Fibroblast of the aortic adventitia (primary cell): ENCODE measurements at places on chromosomes 13 and 19.

DNA sequence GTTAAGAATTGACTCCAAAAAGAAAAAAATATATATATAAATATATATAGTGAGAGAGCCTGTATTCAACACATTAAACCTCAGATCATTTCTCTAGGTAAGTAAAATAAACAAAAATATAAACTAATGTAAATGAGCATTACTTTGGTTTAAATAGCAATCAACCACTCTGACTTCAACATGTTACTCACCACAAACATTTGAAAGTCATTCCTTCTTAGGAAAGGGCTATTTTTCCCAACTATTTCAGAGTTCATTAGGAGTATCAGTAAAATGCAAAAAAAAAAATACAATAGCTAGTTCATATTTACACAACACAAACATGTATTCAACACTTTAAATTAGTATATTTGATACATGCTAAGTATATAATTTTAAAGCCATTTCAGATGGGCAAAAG, 40.5 kb downstream of the KLF12 start:
- DNase-seq, result no peak

GRCh38 chr13:78227709-78228108, 309.1 kb upstream of the EDNRB start:
- DNase-seq, result no peak

DNA sequence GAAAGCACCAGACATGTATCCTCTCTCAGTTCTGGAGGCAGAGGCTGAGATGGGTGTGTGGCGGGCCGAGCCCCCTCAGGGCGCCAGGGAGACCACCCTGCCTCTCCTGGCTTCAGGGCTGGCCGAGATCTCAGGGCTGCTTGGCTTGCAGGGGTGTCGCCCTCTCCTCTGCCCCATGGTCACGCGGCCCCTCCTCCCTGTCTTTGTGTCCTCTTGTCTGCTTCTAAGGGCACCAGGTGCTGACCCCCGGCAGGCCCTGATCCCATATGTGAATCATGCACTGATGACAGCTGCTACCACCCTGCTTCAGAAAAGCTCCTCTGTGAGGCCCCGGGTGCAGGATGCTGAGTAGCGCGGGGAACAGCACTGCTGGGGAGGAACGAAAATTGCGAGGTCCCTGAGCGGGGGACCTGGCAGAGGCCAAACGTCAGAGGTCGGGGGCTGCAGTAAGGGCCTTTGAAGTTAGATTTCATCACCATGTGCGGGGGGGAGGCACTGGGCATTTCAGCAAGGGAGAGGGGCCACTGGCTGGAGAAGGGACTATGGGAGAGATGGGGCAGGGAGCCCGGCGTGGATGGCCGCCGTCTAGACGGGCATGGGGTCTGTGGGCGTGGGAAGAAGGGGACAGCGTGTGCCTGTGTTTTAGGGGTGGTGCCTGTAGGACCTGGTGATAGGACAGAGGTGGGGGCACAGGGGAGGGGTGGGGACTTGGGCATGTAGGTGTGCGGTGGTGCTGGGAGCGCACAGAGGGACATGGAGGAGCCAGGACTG, 125.2 kb downstream of the KDM4B start:
- no peak for DNase-seq

DNA sequence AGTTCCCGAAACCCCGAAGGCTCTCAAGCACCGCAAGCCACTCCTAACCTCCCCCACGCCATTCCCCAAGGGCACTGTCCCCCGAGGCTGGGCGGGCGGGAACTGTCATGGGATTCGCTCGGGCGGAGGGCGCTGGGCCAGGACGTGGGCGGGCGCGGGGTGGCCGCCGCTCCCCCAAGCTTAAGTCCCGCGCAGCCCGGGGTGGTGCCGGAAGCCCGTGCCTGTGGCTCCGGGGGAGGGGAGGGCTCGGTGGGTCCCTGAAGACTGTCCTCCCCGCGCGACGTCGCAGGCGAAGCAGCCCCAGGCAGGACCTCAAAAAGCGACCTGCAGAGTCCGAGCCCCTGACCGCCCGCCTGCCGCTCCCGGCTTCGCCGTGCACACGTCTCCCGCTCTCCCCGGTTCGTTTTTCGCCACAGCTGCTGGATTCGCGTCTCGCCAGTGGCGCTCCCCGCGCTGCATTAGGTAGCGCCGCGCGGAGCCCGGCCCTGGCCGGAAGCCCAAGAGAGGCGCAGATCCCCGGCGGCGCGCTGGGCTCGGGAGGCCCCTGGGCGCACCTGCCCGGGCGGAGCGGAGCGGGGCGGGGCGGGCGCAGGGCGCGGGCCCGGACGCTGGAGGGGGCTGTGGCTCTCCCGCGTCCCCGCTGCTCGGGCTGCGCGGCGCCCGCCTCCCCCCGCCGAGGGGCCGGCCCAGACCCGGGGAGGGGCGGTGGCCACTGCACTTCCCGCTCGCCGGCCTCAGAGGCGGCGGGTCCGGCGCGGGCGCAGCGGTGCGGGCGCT, at the start of gene FARP1:
Gene FARP1, plus strand, starts transcription at position 715 of the 777 bp plus-strand sequence. CDS start 70,149 bp downstream, outside the sequence.
- DNase-seq, result peak; percentile 24

DNA sequence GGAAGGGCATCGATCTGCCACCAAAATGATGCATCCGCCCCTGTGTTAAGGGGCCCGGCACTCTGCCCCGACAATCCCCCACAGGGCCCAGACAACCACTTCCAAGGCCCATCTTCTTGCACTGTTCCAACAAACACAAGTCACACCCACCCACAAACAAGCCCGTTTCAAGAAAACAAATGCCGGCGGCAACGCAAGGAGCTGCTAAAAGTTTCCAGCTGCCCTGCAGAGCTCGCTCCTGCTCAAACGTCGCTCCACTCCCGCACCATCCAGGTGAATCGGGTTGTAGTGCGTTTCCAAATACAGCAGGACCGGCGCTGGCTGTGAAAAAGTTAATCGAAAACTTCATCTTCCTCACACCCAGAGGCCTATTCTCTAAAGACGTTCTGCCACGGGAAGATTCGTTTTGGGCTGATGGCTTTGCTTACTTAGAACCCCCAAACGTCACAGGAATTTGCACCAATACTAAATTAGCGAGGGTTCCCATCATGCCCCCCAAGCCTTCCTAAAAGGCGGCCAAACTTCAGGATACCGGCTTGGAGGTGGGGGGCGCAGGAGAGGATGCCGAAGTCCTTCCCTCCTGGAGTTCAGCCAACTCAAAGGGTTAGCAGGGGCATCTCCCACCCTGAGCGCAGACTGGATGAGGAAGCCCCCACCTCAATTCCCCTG, 107.4 kb upstream of the DOCK9 start:
- no peak for DNase-seq

DNA sequence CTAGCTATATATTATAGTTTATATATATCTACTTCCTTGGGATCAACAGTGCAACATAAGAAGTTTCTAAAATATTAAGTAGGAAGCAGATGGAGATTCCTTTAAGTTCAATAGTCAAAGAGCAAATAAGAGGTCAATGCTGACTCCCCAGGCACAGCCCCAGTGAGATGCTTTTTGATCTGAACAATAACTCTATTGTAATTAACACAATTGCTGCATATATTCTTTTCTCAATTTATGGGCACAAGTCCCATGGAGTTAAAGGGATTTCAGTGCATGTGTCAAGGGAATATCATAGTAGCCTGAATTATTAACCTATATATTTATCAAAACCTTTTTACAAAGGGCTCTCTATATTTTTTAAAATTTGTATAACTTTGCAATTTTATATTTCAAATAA, 180.8 kb downstream of the SPRY2 start:
- DNase-seq, result no peak

DNA sequence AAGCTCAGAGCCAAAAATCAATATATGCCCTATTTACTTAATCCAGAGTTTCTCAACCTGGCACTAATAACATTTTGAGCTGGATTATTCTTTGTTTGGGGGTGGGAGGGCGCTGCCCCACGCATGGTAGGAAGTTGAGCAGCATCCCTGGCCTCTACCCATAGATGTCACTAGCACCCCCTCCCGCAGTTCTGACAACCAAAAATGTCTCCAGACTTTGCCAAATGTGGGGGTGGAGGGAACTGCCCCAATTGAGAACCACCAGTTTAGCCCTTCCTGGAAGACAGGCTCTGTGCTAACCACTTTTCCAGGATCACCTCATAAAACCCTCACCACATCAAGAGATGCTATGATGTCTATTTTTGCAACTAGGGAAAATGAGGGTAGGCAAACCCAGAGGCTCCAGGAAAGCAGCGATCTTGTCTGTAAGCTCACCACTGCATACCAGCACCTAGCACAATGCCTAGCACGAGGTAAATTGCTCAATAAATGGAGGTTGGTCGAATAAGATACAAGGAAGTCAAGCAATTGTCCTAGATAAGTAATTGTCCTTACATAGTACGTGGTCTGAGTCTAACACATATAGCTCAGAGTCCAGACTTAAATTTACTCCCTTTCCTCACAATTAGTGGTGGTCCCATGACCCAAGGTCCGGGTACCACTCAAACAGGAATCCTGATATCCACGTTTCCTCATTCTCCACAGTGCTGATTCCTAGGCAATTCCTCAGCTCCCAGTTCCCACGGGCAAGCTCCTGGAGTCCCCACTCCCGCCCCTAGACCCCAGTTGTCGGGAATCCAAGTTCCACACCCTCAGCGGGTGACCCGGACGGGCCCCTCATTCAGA, 892 bp downstream of the TRIR start:
- peak; percentile 47 for DNase-seq

DNA sequence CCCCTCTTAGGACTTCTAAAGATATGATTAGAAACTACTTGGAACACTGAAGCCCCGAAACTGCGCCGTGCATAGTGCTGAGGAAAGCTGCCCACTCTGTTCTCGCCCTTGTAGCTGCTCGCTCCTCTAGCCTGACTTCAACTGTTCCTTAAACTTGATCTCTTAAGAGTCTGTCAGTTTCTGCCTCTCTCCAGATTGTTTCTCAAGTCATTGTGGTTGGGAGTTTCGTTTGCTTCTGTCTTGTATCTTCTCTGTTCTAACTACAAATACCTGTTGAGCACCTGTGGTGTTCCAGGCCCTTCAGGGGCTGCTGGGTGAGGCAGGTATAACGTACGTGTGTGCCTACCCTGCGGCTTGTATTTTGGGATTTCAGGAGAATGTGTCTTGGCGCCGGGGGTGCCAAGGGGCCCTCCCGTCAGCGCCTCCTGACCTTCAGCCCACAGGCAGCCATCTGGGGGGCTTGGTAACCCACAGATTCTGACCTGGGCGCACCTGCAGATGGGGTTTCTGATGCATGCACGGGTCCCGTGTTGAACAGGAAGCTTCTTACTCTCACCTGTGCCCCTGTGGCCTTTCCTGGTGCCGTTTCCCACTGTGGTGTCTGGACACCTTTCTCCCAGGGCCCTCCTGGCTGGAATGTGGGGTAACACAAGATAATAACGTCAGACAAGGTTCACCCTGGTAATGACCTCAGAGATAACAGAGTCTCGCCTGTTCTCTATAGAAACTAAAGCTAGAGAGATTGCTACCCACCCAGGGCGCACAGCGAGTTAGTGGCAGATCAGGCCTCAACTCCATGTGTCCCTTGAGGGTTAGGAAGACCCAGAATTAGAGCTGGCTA, 17.2 kb upstream of the DCUN1D2 start:
- no peak for DNase-seq

GRCh38 chr13:102729560-102730270, 34.9 kb upstream of the METTL21C start:
- DNase-seq, result peak; percentile 87

DNA sequence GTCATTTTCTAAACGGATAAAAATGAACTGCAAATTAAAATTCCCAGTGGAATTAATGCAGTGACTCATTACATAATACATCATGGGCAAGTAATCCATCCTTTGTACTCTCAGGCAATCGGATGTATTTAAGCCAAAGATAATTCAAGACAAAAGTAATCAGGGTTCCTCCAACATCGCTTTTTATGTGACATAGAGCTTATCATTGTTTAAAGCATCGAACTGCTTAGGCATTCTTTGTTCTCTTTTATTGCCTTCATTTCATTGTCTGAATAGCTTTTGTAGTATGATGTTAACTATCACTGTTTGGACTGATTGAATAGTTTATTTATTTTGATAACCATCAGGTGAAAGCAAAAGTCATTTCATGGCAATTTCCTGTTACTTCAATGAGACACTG, 209.4 kb downstream of the ITGBL1 start:
- DNase-seq, result peak; percentile 44

DNA sequence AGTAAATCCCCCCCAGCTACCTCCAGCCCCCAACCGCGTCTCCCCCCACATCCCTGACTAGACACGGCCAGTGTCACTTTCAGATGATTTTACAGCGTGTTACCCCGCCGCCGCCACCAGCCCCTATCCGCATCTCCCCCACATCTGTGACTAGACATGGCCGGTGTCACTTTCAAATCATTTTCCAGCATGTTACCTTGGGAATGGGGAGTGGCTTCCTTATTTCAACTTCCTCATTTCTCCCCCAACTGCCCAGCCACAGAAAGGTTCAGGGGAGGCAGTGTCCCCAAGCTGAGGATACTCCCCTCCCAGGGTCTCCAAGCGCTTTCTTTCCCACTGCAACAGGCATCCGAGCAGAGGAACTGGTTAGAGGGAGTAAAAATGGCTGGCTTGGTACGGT, 18.4 kb downstream of the ADGRL1 start:
- DNase-seq, result no peak

DNA sequence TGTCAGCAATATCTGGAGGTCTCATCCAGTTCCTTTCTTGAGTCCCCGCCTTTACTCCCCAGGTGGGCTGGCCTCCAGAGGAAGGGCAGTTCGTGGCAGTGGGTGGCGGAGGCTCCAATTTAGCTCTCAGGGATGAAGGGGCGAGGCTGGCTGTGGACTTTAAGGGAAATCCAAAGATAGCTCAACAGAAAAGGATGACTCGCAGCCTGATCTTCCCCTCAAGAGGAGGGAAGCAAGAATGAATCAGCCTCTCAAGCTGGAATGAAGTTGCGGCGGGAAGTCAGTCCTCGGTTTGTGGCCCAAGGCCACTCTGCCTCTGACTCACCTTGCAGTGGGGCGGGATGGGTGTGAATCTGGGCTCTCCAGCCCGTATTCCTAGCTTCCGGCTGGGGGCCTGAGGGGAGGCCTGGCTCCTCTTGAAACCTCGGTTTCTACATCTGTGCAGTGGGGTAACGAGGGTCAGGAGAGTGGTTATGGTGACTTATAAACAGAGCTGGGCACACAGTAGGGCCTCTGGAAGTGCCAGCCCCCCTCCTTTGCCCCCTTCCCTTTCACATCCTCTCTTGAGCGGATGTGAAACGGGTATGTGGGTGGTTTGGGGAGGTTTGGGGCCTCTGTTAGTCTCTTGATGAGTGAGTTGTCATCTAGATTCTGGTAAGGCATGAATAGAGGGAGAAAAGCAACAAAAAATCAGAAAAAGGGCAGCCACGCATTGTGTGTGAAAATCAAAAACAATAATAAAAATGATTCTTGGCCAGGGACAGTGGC, 10.5 kb upstream of the SMG9 start:
- DNase-seq, result peak; percentile 95

GRCh38 chr19:2761309-2761677, 21.5 kb upstream of the SLC39A3 start:
- no peak for DNase-seq

DNA sequence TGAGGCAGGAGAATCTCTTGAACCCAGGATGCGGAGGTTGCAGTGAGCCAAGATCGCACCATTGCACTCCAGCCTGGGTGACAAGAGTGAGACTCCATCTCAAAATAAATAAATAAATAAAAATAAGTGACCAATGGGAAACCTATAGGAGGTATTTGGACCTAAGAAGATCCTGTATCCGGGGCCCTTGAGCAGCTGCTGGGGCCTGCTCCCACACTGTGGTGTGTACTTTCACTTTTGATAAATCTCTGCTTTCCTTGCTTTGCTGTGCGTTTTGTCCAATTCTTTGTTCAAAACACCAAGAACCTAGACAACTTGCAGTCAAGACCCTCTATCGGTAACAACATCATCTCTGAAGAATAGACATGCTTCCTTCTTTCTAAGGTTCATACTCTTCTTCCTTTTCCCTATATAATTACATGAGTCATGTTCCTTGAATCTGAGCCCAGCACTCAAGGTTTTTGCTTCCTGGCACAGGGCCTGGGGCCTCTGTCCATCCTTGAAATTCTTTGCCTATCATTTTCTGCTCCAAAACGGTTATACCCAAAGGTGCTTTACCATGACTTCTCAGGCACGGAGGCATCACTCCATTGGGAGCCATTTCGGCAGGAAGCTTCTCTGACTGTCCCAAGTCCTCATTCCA, 14.2 kb upstream of the PNMA8C start:
- DNase-seq, result peak; percentile 84
